Astrocyte of the cerebellum (primary cell): ENCODE measurements at places on chromosomes 7 and 10.
A peak's percentile ranks its signal among the peaks of the same experiment; 100 is the strongest.

- no peak for DNase-seq
These were observed 153.8 kb upstream of the AKR1E2 start for GRCh38 chr10:4672201-4672600.

- DNase-seq, result no peak
These were observed 318.4 kb upstream of the KMT2E start for GRCh38 chr7:104695563-104695962.

- no peak for DNase-seq
These were observed 72.4 kb downstream of the AGMO start for GRCh38 chr7:15489383-15489782.

GRCh38 chr7:52791176-52791700 lies 244.2 kb upstream of the POM121L12 start:
- no peak for DNase-seq

GRCh38 chr10:17445400-17445998 lies 8.9 kb downstream of the ST8SIA6 start:
- no peak for DNase-seq

DNA sequence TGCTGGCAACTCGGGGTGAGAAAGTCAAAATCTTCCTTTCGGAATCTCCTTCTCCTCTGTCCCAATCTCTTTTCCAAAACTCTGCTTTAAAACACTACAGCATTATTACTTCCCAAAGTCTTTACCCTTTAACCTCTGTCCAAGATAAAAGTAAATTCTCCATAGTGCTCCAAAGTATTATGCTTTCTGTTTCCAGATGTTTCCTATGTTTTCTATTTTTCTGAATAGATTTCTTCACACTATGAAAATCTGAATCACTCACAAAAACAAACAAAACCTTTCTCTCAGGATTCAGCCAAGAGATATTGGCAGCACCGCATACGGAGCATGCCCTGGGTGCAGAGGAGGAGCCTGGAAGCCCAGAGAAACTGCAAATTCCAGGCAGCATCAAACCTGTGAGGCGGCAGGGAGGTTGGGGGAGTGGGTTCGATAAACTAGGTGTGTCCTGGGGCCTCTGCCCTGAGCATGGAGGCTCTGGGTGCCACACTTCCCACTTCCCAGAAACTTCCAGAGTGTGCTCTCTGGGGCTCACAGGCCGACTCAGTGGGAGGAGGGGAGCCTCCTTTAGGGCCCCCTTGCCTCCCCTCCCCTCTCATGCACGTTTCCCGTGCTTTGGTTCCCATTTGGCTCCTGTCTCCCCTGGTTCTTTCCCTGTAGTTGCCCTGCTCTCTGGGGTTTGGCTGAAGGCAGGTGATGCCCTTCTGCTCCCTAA lies 35.6 kb downstream of the VIPR2 start:
- no peak for DNase-seq

- peak; percentile 55 for DNase-seq
These were observed 52.8 kb downstream of the DLG5 start for GRCh38 chr10:77873536-77874380.

- peak; percentile 57 for DNase-seq
These were observed 81.7 kb downstream of the NRP1 start for GRCh38 chr10:33252794-33253203.

DNA sequence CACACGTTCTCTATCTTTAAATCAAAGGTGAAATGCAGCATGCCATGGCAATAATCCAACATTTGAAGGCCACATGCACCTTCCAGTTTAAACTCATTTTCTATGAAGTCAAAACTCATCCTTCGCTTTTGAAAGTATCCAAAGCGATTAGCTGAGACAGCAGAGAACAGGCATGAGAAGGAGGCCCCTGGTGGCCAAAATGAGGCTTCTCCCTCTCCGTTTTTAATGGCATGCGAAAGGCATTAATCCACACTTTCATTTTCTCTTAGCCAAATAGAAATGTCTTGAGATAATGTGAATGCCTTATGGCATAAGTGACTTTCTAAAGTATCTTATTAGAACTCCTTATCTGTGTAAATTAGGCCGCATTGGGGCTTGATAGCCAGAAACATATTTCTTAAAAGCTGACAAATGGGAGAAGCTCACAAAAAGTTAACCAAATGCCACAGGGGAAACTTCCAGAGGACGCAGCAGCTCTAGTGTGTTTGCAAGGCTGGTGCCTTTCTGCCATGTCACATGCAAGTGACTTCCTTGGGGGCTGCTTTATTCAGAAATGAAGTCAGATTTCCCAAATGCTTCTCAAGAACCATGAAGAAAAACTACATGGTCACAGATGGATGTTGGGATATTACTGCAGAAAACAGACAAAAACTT lies 1189.6 kb downstream of the SORCS1 start:
- peak; percentile 2 for DNase-seq

DNA sequence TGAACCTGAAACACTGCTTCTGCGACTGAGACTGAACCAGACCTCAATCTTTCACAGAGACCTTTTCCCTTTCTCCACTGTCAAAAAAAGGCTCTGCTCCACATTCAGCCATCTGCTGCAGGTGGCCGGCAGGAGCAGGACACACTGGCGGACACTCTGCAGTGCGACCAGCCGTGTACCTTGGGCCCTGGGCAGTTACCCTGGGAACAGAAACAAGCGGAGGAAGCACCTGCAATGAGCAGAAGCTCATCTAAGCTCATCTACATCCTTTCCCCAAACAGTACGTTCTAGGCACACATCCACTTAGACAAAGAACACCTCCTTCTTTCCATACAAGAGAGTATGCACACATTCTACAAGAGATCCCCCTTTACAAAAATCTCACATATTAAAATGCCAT lies 22.8 kb downstream of the VOPP1 start:
- DNase-seq, result no peak

- no peak for DNase-seq
These were observed 181.4 kb downstream of the ARID5B start for GRCh38 chr10:62082729-62083411.

DNA sequence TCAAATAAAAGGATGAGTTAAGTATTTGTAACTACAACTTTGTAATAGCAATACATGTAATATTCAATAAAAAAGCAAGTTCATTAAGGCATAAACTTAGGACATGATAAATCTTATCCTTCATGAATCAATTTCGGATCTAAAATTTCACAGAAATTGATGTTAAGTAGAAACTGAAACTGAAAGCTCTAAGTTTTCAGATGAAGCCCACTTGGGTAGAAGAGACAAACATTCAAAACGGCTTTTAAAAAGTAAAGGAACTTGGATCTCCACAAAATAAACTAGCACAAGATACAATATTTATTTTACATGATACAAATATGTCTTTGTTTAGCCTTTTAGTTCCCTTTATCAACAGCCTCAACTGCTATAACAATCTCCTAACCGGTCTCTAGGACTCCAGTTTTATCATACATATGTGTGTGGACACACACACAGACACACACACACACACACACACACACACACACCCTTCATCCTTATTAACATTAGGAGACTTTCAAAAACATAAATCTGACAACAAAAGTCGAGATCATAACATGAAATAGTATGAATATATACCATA lies 83.7 kb downstream of the USP6NL start:
- no peak for DNase-seq

DNA sequence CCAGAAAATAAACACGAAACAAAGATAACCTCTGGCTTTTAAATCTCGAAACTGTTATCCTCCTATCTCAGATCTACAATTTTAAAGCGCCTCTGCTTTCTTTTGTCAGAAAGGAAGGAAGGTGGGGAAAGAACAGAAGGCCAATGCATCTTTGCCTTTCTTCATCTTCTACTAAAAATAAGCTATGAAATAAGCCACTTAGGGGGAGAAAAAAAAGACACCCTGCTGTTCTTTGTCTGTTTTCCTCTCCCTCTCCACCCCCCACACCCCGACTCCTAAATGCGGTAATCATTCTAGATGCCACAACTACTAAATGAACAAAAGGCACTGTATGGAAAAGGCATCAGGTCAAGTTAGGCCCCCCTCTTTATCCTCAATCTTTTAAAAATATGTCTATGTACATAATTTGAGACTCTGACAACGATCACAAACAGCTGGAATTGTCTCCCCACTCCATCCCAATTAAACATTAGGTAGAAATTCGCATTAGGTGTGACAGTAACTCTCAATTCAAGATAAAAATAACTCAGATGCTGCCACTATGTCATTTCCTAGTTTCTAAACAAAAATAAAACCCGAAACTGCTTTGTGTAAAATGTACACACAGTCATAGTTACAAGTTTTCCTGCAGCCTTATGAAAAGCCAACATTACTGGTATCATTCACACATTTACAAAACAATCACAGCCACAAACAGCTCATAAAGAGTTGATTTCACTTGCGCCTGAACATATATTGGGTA lies 2.4 kb downstream of the UBE2H start:
- no peak for DNase-seq

DNA sequence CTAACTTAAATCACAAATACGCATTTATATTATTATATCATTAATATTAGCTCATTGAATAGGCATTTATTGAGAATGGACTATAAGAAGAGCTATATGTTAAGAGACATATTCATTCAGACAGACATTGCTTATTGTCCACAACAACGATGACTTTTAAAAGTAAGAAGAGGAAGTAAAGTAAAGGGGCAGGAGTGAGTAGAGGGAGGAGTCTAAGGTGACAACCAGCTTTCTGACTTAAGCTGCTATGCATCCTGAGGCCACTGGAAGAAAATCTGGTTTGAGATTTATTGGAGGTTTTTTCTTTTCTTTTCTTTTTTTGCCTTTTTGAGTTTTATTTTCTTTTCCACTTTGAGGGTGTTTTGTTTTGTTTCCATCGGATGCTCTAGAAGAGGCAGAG lies 723.5 kb downstream of the GRM8 start:
- no peak for DNase-seq

- no peak for DNase-seq
These were observed 111.3 kb downstream of the CABCOCO1 start for GRCh38 chr10:61774031-61774430.
